ENCODE measurements at places on chromosomes 2 and 18. TPM values are rescaled to one million over a fixed set of nuclear protein-coding genes. Genes with fewer than 3 reads are reported as not detected.

The EFHD1 gene
- 2.2 TPM for total RNA-seq

The KIF3C gene
- total RNA-seq = 6.9 TPM

The MAP3K19 gene
- not detected for total RNA-seq

The HOXD13 gene
- not detected for total RNA-seq

The UGT1A8 gene
- total RNA-seq = not detected
